ENCODE measurements at places on chromosomes 12 and 14.

DNA sequence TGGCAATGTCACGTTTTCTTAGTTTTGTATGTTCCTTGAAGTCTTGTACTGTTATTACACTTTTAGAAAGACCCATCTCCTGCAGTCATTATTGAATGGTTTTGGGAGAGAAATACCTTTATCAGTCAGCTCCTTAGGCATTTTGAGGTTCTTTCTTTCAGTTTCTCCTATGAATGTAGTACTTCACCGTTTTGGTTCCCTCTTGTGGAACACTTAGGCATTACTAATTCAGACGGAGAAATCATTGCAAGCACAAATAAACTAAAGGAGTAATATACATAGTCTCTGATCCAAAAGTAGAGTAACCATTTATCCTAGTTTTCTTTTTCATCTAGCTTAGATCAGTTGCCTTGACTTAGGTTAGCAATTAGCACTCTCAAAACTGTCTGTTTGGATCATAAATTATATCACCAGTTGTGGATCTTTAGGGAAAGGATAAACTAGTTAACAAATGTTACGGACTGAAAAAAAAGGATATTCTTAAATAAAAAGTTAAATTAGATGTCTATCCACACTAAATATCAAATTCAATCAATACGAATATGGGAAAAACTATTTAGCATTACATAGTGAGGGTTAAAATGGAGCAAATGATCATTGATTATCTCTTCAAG is 1538.3 kb upstream of the SEL1L start:
- DNase-seq, result no peak

DNA sequence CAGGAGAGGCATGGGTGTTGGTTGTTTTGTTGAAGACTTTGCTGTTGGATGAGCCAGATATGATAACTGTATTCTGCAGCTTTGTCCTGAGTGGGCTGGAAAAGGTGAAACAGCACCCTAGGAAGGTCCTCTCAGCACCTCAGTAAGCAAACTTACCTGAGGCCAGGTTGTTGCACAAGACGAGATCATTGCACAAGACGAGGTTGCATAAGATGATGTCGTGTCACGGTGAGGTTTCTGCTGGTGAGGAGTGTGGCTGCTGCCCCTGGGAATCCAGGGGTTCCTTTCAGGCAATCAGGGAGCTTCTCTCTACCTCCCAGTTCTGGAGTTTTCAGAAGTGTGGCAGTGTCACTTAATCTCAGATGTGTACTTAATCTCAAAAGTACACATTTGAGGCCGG is 85.6 kb downstream of the GLT1D1 start:
- DNase-seq, result no peak

GRCh38 chr12:108605000-108605689 is 7.3 kb upstream of the TMEM119 start:
- no peak for DNase-seq

DNA sequence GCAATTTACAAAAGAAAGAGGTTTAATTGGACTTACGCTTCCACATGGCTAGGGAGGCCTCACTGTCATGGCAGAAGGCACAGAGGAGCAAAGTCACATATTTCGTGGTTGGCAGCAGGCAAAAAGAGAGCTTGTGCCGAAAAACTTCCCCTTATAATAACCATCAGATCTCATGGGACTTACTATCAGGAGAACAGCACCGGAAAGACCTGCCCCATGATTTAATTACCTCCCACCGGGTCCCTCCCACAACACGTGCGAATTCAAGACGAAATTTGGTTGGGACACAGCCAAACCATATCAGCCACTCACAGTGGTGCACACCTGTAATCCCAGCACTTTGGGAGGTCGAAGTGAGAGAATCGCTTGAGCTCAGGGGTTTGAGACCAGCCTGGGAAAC is 68.5 kb downstream of the FBXL14 start:
- DNase-seq, result no peak

GRCh38 chr12:103140286-103140685 is 182.8 kb downstream of the ASCL1 start:
- DNase-seq, result no peak

- DNase-seq, result no peak
Measured at GRCh38 chr12:45938566-45938965, 51.8 kb downstream of the SCAF11 start.
